ENCODE measurements at places on chromosomes 12 and 14.

DNA sequence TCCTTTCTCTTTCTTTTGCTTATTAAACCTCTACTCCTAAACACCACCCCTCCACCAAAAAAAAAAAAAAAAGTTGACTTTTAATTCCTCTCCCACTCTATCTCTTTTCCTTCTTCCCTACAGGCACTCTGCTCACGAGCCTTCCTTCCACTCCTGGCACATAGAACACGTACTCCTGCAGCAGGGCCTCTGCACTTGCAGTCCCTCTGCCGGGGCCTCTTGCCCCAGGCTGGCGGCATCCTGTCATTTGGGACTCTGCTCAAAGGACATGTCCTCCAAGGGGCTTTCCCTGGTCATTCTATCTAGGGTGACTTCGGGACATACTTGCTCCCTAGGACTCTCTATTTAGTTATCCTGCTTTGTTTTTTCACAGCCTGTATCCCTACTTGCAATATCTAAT is 7.7 kb downstream of the FOS start:
- no peak for DNase-seq

GRCh38 chr12:46547421-46548354 is 175.1 kb upstream of the SLC38A2 start:
- DNase-seq: no peak

- no peak for DNase-seq
Observed at GRCh38 chr12:25071366-25071765, 122.5 kb upstream of the BCAT1 start.

- DNase-seq: no peak
Observed at GRCh38 chr12:3805077-3805476, 52.2 kb upstream of the CRACR2A start.

GRCh38 chr12:2297004-2297403 is 244.2 kb downstream of the CACNA1C start:
- no peak for DNase-seq
